ENCODE measurements at places on chromosomes 5 and 9. TPM values are rescaled to one million over a fixed set of nuclear protein-coding genes. Genes with fewer than 3 reads are reported as not detected.

PLAC8L1 gene
- 1.5 TPM for total RNA-seq

PCDHGA3 gene
- 2.2 TPM for total RNA-seq

STK32A gene
- total RNA-seq = 0.51 TPM

NDST1 gene
- total RNA-seq = 110 TPM

LRRC26 gene
- not detected for total RNA-seq

LSM11 gene
- 2.1 TPM for total RNA-seq

TXNDC15 gene
- 50.1 TPM for total RNA-seq

C5orf63 gene
- total RNA-seq = 5.4 TPM

All from mesenteric fat pad (tissue), 1 donor.